Activated naive CD4-positive, alpha-beta T cell (primary cell): ENCODE measurements at places on chromosomes 3 and 15.

GRCh38 chr3:150177673-150178381 lies 207.1 kb upstream of the PFN2 start:
- DNase-seq, result no peak

GRCh38 chr3:151896246-151897012 lies 23.0 kb downstream of the SUCNR1 start:
- DNase-seq, result no peak

GRCh38 chr3:70539908-70540307 lies 227.5 kb upstream of the MDFIC2 start:
- DNase-seq, result no peak

DNA sequence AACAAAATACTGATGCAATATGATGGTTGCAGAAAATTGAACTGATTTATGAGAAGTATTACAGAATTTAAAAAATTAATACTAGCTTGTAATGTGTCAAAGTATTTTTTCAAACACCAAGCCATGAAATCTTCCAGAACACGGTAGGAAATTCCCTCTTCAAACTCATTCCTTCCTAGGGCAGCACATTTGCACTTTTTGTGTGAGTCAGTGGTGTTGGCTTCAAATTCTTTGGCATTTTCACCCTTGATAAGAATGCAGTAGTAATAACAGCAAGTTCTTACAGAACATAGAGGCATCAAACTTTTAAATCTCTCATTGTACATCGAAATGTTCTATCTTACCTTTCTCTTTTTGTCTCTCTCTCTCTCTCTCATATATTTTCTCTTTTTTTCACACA lies 191.8 kb downstream of the CGGBP1 start:
- no peak for DNase-seq

GRCh38 chr15:50083424-50084025 lies 35.5 kb downstream of the ATP8B4 start:
- no peak for DNase-seq

GRCh38 chr3:121111914-121112612 lies 204.1 kb downstream of the STXBP5L start:
- no peak for DNase-seq

DNA sequence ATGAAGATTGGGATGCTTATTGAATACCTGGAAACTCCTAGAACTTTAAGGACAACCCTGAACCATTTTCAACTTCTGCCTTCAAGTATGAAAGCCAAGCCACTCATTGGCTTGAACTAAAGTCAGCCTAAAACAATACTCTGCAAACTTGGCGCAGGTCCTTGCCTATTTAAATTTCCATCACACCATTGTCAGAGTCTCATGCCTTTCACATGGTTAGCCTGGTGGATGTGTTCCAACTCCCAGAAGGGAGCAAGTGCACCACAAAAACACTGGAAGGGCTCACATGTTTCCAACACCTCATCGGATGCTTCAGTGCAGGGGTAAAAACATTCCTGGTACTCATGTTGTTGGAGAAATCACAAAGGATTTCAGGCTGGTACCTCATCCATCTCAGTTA lies 511.6 kb upstream of the MDFIC2 start:
- DNase-seq, result no peak
